ENCODE measurements at places on chromosomes 16 and 17.

GRCh38 chr17:68497885-68498319, 14.3 kb upstream of the PRKAR1A start:
- DNase-seq, result no peak

GRCh38 chr17:16040710-16041251, 41.2 kb downstream of the TTC19 start:
- no peak for DNase-seq

DNA sequence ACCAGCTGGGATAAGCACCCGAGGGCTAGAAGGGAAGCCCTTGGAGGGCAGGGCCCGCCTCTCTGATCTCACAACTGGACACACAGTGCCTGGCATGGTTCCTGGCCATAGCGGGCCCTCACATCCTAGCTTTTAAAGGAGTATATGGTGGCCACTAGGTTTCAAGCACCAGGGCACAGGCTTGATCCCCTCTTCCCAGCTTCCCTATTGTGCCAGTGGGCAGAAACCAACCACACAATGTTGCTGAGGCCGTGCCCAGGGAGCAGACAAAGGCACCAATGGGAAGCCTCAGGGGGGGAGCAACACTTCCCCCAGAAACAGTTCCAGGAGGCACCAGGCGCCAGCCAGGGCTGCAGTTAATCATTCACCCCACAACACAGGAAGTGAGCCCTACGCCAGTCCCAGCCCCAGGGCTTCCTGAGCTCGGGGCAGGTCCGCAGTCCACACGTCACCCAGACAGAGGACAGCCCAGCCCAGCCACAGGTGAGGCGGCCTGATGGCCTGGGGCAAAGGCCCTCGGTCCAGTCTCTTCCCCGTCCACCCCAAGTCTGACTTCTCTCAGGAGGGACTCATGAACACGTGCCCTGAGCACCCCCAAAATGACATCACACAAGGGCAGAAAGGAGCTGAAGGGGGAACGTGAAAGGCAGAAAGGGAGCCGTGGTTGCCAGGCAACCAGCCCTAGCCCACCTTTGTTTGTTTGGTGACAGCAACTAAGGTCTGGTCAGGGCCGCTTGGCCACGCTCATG, 12.8 kb downstream of the SMIM5 start:
- peak; percentile 72 for DNase-seq

DNA sequence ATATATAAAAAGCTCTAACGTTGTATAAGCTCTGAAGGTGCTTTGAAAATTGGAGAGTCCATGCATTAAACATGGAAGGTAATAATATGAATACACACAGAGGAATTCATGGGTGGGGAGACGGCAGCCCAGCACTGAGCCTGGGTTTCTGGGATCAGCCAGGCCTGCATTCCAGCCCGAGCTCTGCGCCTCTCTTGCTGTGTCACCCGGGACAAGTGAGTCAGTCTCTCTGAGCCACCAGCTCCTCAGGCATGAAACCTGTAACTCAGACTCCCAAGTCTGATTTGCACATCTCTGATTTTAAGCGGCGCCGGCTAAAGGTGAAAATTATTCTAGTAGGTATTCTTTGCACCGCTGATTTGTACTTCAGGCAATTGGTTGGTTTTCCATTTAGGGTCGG, 238.8 kb downstream of the MRTFB start:
- DNase-seq, result no peak

DNA sequence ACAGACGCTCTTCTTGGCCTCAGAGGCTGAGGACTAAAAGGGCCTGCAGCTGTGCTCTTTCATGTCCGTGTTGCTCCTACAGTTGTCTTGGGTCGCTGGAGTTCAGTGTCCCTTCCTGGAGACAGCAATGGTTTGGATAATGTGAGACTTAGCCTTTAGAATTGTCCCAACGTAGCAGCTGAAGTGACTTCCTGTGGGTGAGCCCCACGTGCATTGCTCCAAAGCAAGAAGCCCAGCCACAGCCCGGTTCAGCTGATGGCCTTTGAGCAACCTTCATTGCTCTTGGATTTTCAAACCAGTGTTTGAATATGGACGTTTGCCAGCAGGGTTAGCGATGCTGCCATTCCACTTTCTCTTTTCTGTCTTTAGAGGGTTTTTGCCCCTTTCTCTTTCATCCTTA, 19.7 kb downstream of the TMEM11 start:
- DNase-seq, result no peak

GRCh38 chr17:17701658-17702057, 20.4 kb downstream of the RAI1 start:
- DNase-seq, result no peak

DNA sequence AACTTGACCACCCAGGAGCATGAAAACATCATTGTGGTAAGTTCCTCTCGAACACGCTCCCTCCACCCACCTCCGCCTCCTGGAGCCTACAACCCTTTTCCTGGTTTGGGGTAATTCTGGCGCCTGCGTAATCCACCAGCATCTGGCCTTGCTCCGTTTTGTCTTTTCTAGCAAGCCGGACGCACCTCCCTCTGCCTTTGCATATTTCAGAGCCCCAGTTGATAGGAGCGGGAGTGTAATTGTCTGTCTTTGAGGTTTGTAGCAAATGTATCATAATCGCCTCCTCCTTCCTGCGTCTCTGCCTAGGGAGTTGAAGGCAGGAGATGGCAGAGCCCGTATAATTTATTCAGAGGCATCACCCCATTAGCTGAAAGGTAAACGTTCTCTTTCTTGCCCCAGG, 121.3 kb upstream of the PLCG2 start:
- no peak for DNase-seq

DNA sequence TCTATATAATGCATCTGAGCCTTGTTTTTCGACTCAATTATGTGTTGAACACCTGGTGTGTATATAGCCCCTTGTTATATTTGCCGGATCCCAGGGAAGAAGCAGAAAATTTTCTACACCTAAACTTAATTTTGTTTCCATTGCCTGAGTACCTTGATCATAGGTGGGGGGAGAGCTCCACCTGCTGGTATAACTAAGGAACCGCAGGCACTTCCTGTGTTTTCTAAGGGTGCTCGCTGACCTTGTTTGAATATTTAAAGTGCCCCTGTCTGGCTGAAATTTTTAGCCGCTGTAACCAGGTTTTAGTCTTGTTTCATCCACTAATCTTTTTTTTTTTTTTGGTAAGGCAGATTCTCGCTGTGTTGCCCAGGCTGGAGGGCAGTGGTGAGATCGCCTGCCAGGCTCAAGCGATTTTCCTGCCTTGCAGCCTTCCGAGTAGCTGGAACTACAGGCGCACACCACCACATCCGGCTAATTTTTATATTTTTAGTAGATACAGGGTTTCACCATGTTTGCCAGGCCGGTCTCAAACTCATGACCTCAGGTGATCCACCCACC, 6.5 kb upstream of the NUBP1 start:
- DNase-seq, result no peak

GRCh38 chr16:14071576-14072271, 605 bp downstream of the MRTFB start:
- no peak for DNase-seq

GRCh38 chr16:8631818-8632465, 10.4 kb downstream of the METTL22 start:
- no peak for DNase-seq

- no peak for DNase-seq
Observed at GRCh38 chr16:10957771-10958482, 13.6 kb downstream of the CLEC16A start.

GRCh38 chr16:85554889-85555718, 58.0 kb upstream of the GSE1 start:
- peak; percentile 83 for DNase-seq

DNA sequence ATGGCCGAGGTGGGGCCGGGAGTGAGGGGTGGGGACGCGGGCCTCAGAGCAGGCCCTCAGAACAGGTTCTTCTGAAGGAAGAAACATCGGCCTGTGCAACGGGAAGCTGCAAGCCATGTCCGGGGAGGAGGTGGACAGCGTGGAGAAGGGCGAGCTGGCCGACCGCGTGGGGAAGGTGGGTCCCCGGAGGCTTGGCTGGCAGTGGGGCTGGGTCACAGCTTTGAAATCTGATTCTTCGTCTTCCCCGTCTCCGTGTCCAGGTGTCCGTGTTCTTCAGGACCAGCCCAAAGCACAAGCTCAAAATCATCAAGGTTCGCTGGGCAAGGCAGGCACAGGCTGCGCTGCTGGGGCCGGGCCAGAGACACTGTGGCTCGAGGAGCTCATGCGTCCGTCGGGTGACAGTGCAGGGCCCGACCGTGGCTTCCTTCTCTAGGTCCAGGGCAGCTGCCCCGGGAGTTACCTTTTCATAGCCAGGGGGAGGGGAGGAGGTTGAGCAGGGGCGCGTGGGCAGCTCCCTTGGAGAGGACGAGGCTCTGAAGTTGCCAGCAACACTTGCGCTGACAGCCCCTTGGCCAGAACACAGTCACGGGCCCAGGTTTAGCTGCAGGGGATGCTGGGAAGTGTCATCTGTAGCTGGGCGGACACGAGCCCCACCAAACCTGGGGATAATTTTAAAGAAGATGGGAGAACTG, 51.3 kb downstream of the MEAK7 start:
- peak; percentile 68 for DNase-seq

DNA sequence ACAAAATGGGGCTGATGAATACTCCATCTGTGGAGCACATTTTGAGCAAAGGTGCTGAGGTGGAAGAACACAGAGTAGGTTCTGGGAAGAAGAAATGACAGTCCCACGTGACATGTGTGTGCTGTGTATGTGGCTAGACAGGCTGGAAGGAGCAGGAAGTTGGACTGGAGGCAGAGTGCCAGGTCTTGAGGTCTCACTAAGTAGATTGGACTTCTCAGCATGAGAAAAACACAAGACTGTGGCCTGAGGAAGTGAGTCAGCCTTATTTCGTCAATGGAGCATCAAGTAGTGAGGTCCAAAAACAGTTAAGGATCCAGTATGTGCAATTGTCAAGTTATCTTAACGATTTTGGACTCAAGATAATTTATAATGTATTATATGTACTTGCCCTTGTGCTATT, 736.5 kb downstream of the KCNJ2 start:
- DNase-seq, result no peak
